ENCODE measurements at places on chromosomes 7 and 10.
A peak's percentile ranks its signal among the peaks of the same experiment; 100 is the strongest.

DNA sequence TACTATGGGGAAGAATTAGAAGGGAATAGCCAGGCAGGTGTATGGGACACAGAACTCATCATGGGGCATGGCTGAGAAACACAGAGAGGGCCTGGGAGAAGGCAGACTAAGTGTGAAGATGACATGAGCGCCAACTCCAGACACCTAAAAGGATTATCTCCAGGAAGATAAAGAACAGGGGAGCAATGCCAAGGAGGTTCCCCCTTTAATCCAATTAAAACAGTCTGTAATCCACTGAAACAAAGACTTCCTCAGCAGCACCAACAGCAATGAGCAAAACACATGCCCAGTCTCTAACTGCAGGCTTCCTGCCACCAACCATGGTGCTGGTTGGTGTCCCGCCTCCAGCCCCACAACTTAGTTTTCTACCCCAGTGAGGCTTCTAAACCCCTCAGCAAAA, 108.9 kb downstream of the GRID1 start:
- DNase-seq: no peak

DNA sequence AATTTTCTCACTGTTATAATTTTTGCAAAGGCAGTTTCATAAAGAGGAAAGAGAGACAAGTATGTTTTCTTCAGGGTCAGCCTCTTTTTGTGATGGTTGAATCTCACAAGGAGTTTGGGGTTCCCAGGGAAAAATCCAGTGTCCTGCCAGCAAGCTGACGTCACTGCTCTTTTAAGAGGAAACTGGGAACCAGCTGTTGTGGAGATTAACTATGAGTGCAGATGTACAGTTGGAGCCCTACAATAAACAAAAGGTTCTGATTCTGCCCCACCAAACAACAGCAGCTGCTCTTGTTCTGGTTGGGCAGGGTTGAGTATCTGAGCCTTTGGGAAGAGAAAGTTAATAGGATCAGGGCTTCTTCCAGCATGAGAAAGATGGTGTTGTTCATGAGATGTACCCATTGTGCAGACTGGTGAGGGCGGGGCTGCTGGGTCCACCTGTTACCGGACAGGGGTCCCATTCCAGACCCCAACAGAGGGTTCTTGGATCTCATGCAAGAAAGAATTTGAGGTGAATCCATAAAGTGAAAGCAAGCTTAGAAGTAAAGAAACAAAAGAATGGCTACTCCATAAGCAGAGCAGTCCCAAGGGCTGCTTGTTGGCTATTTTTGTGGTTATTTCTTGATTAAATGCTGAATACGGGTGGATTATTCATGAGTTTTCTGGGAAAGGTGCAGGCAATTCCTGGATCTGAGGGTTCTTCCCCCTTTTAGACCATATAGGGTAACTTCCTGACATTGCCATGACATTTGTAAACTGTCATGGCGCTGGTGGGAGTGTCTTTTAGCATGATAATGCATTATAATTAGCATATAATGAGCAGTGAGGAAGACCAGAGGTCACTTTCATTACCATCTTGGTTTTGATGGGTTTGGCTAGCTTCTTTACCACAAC, 12.5 kb downstream of the PRF1 start:
- DNase-seq: peak; percentile 17

DNA sequence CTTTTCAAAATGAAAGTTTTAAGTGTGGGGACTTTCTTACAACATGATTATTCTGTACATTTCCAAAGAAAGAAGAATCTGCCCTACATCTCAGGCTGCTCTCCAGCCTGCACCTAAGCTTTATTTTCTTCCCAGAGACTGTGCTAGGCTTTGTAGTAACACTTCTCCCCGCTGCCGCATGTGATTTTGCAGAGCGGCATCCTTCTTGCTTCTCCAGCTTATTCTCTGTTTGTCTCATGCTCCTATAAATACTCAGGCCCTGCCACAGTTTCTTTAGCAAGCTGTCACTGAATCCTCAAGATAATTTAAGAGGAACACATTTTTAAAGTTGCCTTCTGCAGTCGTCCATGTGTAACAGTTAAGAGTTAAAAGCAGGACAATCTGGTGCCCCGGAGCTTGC, 53.5 kb downstream of the INSYN2A start:
- DNase-seq: no peak

- no peak for DNase-seq
These were observed 32.8 kb upstream of the CFAP46 start for GRCh38 chr10:132974886-132975830.
